ENCODE measurements at places on chromosomes 4 and X.

GRCh38 chr4:136009258-136009832 is 1522.9 kb downstream of the PCDH18 start:
- DNase-seq, result no peak

DNA sequence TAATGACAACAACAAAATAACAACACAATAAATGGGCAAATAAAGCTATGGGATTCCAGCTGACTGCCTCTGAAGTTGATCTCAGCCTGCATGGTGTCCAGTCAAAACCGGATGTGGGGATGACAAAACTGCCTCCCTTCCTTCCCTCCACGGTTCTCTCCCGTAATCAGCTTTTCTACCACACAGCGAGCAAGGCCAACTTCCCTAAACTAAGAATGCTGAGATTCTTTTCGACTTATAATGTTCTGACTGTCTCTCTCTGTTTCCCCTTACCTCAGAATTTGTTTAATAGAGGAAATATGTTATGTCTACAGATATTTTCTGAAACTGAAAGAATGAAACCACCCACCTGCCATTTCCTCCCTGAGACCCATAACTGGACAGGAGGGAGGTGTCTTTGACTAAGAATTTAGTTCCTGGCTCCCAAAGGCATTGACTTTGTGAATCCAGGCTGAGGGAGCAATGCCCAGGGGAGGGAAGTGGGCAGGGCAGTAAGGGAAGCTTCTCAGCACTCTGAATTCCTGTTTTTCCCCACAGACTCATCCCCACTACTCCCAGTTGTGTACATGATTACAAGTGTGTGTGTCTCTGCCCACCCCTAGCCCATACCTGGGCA is 1.0 kb upstream of the TLR1 start:
- DNase-seq, result no peak

DNA sequence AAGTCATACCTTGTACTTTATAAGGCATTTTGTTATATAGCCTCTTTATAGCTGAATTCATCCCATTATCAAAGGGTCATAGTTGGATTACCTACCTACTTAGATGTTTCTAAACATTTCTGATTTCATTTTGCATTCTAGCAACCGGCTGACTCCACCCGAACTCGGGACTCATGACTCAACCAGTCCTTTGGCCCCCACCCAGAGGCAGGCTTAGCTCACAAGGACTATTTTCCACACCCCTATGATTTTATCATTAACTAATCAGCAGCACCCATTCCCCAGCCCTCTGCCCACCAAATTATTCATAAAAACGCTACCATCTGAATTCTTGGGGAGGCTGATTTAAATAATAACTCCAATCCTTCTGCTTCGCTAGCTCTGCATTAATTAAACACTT is 79.9 kb upstream of the EGFL6 start:
- no peak for DNase-seq

DNA sequence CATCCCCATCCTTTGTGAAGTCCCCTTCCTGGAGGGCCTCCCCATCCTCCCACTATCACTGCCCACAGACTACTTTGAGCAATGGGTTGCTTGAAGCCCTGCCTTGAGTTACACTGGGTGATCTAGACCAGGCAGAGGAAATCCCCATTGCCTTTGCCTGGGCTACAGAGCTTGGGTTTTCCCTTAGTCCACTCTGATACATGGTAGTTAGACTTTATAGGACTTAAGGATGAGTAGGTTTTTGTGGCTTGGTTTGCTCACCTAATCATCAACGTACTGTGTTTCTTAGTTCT is 56.6 kb downstream of the TMEM131L start:
- DNase-seq, result no peak

GRCh38 chr4:60422439-60422838 is 777.7 kb upstream of the ADGRL3 start:
- no peak for DNase-seq

GRCh38 chrX:68732906-68733493 is 85.5 kb downstream of the STARD8 start:
- DNase-seq, result peak; percentile 50

Measured in hematopoietic multipotent progenitor cell treated with erythropoietin and hydrocortisone succinate and interleukin-3 and kit ligand, for 15 days (in vitro differentiated cells).